ENCODE measurements at places on chromosomes 2 and 18.

GRCh38 chr18:6743999-6744398 lies 14.5 kb downstream of the ARHGAP28 start:
- DNase-seq: no peak

GRCh38 chr2:221480163-221480562 lies 91.9 kb downstream of the EPHA4 start:
- DNase-seq: no peak

- no peak for DNase-seq
These were observed 30.1 kb downstream of the KCTD18 start for GRCh38 chr2:200479692-200480265.

GRCh38 chr2:3254442-3254941 lies 123.1 kb downstream of the EIPR1 start:
- no peak for DNase-seq

GRCh38 chr2:193467276-193467987 lies 1272.7 kb upstream of the TMEFF2 start:
- no peak for DNase-seq

DNA sequence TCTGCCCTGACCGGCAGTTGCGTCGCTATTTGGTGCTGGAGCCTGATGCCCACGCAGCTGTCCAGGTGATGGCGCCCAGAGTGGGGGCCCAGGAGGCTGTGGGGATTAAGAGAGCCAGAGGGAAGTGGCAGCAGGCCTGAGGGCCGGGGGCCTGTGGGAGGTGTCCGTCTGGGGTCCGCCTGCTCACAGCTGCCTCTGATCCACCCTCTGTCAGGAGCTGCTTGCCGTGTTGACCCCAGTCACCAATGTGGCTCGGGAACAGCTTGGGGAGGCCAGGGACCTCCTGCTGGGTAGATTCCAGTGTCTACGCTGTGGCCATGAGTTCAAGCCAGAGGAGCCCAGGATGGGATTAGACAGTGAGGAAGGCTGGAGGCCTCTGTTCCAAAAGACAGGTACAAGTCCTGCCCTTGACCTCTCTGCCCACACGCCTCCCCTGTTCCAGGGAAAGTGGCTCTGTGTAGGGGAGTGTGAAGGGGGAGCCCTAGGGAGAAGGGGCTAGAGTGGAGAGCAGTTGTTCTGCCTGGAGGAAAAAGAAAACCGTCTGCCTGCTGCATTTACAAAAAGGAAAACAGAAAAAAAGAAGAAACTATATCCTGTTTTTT lies 11.6 kb downstream of the STK11IP start:
- DNase-seq: no peak

- no peak for DNase-seq
These were observed 1.6 kb upstream of the RAB11FIP5 start for GRCh38 chr2:73114273-73114867.
